ENCODE measurements at places on chromosomes 1 and 21.

- no peak for DNase-seq
Observed at GRCh38 chr1:56435434-56436262, 143.7 kb downstream of the PLPP3 start.

- DNase-seq: no peak
Observed at GRCh38 chr1:244137276-244137675, 86.2 kb downstream of the ZBTB18 start.

DNA sequence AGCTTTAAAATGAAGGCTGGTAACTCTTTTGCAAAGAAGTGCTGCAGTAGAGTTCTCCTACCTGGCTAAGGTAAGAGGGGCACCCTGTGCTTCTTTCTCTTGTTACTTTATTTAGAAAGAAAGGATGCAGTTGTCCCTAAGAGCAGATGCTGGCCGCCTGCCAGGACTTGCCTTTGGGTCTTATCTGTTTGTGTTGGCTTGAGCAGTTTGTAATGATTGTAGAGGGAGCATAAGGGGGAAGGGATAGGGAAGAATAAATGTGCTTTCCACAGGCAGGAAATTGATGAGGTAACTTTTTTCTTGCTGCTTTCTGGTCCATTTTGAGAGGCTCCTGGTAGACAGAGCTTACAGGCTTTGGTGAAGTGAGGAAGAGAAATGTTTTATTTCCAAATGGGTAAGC, 229.6 kb downstream of the HHAT start:
- peak; percentile 67 for DNase-seq

DNA sequence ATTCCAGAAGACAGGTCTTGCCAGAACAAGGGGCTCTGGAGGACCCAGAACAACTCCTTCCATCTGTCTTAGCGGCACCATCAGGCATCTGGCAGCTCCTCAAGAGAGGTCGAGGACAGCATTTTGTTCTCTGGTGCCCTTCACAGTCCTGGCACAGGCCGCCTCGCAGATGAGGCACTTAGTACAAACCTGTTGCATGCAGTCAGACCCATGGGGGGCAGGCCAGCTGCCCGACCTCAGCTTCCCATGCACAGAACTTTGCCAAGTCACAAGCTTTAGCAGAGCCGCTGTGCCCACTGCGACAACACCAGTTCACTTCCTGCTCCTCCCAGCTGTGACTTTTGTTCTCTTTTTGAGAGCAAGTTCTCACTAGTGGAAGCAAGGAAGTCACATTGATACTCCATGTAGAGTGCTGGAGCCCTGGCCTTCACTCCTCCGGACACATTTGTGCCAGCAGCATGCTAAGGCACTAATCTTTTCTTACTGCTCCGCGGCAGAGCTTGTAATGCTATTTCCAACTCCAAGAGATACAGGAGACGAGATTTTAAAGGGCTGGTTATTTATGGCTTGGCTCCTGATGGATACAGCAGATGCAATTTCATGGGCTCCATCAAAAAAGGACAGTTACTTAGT, 44.6 kb downstream of the HMGB4 start:
- no peak for DNase-seq

GRCh38 chr1:25724201-25724600, 75.8 kb upstream of the SELENON start:
- DNase-seq: no peak

GRCh38 chr1:18907021-18907916, 4.9 kb upstream of the ALDH4A1 start:
- DNase-seq: peak; percentile 67

GRCh38 chr1:17668624-17669175, 86.4 kb upstream of the ACTL8 start:
- DNase-seq: no peak

DNA sequence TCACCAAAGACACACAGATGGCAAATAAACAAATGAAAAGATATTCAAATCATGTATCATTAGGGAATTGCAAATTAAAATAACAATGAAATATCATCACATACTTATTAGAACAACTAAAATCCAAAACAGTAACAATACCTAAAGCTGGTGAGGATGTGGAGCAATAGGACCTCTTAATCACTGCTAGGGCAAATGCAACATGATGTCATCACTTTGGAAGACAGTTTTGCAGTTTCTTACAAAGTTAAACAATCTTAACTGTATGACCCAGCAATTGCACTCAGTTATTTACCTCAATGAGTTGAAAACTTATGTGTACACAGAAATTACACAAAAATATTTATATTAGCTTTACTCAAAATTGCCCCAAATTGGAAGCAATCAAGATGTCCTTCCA, 47.3 kb downstream of the SELENOF start:
- DNase-seq: no peak

DNA sequence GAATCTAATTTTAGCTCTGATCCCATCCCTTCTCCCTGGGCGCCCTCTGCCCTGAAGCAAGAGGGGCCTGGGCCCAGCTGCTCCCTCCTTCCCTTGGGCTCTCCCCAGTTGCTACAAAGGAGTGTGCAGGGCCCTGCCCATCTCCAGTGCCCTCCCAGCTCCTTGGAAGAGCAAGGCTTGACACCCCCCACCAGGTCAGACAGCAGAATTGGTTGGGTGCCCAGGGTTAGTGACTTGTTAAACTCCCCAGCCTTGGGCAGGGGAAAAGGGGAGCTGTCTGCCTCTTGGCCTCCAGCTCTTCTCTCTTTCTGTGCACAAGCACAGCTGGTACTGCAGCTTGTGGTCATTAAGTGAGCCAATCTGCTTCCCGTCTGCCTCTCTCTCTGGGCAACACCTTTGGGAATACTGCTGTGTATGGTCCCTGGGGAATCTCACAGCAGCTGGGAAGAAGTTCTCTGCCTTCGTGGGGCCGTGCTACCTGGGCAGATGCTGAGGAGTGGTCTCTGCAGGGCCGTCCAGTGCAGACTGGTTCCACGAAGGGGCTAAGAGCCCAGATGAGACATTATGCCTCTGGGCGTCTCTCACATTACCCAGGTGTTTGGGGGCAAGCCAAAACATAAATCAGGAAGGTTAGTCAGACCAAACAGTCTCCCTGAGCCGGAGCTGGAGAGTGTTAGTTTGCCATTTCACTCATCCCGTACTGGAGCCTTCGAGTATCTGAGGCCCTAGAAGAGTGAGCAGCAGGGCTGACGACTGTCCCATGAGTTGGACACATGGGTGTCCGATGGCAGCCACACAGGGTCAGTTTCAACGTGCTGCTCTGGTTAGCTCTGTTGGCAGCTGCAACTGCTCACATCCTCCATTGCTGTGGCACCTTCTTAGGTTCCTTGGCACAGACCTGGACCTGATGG, 37.3 kb downstream of the TMEM53 start:
- DNase-seq: no peak

- DNase-seq: no peak
Observed at GRCh38 chr21:41170442-41170841, 2.5 kb downstream of the BACE2 start.

DNA sequence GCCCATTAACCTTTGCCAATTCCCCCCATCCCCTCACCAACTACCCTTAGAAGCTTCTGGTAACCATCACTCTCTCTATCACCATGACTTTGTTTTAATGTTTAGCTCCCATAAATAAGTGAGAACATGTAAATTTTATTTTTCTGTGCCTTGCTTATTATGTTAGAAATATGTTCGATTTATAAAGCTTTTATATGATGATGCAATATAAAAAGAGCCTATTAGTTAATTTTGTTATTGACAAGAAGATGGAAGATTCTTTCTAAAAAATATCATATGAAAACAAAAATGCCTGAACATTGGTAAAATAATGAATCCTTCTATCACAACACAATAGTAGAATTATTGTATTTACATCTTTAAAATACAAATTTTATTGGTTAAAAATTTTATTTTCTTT, 836.1 kb upstream of the TMPRSS15 start:
- no peak for DNase-seq

- DNase-seq: no peak
Observed at GRCh38 chr1:180382326-180383115, 119.9 kb downstream of the ACBD6 start.

GRCh38 chr1:221878134-221878533, 136.2 kb upstream of the DUSP10 start:
- DNase-seq: no peak

DNA sequence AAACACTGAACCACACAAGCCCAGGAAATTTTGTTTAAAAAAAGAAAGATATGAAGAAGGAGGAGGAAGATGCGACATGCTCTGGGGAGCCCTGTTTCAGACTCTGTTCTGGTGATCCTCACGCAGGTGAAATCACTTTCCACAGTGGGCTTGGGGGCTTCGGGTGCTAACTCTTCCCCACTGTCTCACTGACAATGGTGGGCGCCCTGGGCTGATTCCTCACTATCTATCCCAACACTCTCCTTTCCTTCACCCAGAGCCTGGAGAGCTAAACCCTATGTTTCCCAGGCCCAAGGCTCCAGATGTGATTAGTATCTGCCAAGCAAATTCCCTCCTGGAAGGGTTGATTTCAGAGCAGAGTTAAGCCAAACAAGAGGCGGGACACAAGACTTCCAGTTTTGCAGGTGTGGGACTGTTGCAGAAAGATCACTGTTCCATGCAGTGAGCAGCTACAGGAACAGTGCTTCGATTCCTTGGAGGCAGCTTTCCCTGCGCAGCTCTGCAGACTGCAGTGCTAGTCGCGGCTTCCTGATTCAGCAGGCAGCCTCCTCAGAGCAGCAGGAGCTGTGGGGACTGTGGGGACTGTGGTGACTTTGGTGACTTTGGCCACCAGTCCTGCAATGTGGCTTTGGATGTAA, 168.3 kb downstream of the RHOU start:
- no peak for DNase-seq

- no peak for DNase-seq
Observed at GRCh38 chr1:26429721-26430120, 2.4 kb upstream of the DHDDS start.

- no peak for DNase-seq
Observed at GRCh38 chr1:4150262-4150661, 250.2 kb upstream of the C1orf174 start.

DNA sequence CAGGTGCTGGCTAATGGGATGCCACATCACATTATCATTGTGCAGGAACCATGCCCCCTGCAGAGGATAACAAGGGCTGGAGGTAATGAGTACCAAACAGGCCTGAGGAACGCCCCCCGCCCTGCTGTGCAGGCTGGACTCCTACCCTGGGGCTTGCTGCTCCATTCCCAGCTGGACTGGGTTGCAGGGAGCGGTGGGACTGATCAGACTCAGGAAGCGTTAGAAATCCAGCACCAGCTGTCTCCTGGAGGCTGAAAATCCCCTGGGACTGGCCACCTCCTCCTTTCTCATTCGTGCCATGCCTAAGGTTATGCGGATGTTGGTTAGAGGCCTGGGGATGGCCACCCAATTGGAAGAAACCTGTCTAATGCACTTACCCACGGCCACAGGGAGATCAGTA, 36.9 kb upstream of the POU3F1 start:
- DNase-seq: no peak

- no peak for DNase-seq
Observed at GRCh38 chr1:37158113-37158749, 123.9 kb upstream of the GRIK3 start.

- DNase-seq: no peak
Observed at GRCh38 chr1:38134294-38134755, 87.7 kb upstream of the POU3F1 start.

- DNase-seq: no peak
Observed at GRCh38 chr1:34450325-34450724, 273.6 kb downstream of the C1orf94 start.

DNA sequence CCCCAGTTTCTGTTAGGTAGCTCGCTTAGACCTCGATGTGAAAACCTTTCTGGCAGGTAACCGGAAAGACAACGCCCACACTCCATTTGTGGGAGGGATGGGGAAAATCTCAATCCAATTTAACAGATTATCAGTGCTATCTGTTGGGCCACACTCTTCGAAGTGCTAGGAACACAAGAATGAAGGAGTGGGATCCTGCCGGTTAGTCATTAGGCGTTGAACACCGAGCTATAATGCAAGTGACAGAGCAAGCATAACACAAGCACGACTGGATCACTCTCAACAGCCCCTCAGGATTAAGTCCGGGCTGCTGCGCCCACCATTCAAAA, 531 bp downstream of the SNIP1 start:
- DNase-seq: no peak

DNA sequence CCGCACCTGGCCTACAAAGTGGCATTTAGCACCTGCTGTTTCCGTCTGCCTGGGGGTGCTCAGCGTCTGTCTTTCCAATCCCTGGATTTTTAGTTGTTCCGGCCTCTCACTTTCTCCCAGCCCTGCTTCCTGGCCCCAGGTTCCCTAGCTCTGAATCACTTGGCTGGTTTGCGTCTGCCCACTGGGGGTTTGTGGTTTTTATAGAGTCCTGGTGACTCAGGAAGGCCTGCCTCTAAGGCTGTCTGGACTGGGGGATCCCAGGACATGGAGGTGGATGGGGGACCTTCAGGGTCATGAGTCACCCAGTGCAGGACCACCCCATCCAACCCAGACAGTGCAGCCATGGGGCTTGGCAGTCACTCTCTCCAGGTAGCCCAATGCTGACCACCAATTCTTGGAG, 53.5 kb downstream of the MRPL37 start:
- no peak for DNase-seq

DNA sequence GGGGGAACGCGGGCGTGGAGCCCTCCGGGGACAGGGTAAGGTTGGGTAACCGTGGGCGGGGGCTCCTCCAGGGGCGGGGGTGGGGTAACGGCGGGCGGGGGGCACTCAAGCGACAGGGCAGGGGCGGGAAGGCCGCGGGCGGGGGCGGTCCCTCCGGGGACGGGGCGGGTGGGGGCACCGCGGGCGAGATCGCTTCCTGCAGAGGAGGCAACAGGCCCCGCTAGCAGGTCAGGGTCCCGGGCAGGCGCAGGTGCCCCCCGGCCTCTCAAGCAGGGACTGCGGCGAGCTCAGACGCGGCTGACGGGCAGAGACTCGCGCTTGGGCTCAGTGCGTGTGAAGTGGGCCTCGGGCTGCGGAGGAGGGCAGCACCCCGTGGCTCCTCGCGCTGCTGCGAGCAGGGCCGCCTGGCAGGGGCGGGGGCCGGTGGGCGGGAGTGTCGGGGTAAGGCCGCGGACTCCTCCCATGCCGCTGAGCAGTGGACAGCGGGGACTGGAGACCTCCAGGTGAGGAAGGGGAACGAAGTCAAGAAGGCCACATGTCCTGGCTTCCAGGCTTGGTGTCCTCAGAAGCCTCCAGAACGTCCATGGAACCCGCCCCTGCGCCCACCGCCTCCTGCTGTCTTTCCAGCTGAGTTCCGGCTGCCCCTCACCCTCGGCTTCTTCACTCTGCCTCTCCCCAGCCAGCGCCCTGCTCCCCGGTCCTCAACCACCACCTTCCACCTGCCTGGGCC, 627 bp upstream of the GNB1 start:
- DNase-seq: peak; percentile 62

- DNase-seq: no peak
Observed at GRCh38 chr1:162373541-162374260, 3.0 kb downstream of the SPATA46 start.

GRCh38 chr1:214856843-214857242, 225.7 kb upstream of the KCNK2 start:
- DNase-seq: no peak

DNA sequence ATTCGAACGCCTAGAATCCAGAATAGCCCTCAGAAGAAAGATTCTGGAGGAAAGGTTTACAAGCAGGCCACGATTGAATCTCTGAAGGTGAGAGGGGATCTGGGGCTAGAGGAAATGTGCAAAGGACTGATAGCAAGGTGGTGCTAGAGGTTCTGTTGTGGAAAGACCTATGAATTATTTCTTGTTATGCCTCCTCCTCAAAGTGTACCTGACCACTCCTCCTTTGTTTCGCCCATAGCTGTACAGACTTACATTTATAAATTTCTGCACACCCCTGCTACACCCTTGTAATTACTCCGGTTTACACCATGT, 986 bp downstream of the TCEANC2 start:
- DNase-seq: no peak

- DNase-seq: no peak
Observed at GRCh38 chr21:42337830-42338728, 12.7 kb downstream of the TFF2 start.

Measured in mesothelial cell of epicardium (in vitro differentiated cells).